ENCODE measurements at places on chromosomes 6 and 20.

DNA sequence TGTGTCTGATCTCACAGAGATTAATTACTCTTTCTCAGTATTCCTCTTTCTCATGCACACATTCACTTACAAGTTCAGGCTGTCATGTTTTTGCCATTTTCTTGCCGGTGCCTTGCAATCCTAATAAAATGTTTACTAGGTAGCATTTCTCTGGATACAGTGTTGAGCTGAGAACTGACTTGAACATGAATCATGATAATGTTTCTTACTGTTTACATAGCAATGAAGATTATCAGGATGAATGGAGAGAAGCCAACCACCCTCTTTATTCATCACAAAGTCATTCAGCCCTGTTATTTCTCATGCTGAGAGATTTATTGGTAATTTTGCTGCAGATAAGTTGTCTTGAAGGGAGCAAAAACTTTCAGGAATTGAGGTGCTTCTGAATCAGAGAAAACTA lies 185.5 kb upstream of the ECI2 start:
- DNase-seq = no peak

DNA sequence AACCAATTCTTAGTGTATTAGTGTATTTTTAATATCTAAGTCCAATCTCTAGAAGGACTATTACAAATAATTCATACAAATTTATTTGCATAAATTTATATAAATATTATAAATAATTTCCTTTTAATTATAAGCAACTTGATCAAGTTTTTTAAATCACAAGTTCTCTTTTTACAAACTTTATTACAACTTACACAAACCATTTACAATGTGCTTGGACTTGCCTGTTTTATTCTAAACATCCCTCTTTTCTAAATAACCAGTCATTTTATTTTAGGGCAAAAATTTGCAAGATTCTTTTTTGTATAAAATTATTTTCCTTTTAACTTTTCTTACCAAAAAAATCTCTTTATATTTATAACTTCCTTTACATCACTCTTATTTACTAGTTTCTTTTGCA lies 83.5 kb upstream of the SYNCRIP start:
- no peak for DNase-seq

- no peak for DNase-seq
Measured at GRCh38 chr6:168186438-168186837, 107.4 kb upstream of the FRMD1 start.

DNA sequence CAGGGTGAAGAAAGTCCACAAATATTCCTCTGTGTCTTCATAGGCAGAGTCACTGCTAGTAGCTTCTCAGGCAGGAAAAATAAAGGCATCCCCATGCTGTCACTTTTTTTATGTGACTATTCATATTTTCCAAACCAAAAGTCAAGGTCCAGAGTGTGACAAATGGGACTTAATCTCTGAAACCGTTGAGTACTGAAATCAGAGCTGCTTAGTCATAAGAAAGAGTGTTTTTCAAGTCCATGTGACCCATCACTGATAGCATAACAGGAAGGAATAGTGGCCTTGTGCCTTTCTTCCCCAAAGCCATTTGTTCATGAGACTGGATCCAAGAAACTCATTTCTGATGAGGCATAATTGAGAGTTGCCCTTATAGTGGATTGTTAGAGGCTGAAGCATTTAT lies 210.3 kb upstream of the TSHZ2 start:
- DNase-seq = no peak

GRCh38 chr20:56957737-56958553 lies 308.5 kb downstream of the BMP7 start:
- DNase-seq = no peak

- no peak for DNase-seq
Measured at GRCh38 chr6:47000842-47001241, 41.3 kb downstream of the ADGRF1 start.

DNA sequence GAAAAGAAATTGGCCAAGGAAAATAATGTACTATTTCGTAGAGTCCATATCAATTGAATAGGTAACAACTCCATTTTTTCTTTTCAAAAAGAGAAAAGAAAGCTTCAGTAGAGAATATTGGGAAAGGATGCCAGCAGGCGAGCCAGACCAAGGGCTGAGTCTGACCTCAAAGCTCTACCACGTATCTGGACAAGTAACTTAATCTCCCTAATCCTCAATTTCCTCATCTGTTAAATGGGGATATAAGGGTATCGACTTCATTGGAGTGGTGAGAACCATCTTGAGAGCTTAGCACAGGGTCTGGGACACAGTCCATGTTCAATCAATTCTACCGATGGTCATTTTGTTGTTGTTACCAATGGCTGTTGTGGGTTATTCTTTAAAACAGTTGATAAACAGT lies 63.2 kb upstream of the TBC1D7 start:
- no peak for DNase-seq

GRCh38 chr6:6314596-6314995 lies 5.9 kb downstream of the F13A1 start:
- DNase-seq = no peak

DNA sequence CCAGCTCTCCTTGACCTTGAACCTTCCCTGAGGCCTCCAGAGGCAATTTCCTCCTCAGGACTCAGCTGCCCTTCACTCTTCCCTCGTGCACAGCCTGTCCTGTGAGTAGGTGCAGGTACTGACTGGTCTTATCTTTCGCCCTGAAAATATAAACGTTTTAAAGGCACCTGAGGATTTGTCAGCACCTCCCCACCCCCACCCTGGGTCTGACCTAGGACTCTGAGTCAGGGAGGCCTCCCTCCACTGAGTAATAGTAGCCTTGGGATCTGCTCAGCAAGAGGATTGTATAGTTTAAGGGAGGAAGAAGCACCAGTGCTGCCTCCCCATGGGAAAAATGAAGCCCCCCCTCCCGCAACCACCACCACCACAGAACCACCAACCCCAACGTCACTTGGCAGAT lies 54.6 kb downstream of the PPARD start:
- DNase-seq = no peak

DNA sequence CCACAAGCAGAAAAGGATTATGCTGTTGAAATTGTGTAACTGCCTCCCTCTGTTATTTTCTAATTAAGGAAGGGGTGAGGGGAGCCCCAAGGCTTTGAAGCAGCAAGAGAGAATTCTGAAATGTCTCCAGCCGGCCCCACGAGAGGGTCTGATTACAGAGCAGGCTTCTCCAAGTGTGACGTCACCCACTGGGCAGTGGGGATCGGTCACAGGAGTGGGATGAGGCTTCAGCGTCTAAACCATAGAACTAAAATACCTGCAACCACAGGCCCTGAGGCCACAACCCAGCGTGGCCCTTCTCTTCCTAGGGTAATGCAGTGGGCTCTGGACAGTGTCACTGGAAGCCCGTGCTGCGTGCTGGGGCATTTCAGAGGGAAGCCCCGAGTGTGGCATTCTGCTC lies 38.6 kb upstream of the APCDD1L start:
- no peak for DNase-seq

DNA sequence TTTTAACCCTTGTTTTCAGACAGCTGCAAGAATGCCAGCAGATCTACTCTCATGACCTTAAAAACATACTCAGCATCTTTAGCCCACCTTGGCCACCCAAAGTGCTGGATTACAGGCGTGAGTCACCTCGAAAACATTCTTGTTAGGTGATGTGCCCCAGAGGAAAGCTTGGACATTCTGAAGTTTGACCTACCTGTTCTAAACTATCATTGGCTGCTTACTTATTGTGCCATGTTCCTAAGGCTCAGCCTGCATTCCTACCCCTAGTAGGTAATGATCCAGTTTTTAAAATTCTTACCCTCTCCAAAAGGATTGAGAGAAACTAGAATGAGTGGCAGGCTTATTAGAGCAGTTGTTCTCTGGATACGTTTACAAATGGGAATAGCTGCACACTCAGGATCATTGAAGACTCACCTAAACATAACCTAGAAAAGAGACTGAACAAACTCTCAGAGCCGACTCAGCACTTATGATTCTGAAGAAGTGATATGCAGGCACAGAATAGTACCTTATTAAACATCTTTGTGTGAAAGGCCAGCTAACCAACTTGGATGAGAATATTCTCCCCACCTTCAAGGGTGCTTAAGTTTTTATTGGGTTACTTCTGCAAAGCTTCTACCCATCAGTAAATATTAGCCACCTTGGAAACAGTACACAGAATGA lies 362.1 kb downstream of the NRN1 start:
- DNase-seq = no peak

DNA sequence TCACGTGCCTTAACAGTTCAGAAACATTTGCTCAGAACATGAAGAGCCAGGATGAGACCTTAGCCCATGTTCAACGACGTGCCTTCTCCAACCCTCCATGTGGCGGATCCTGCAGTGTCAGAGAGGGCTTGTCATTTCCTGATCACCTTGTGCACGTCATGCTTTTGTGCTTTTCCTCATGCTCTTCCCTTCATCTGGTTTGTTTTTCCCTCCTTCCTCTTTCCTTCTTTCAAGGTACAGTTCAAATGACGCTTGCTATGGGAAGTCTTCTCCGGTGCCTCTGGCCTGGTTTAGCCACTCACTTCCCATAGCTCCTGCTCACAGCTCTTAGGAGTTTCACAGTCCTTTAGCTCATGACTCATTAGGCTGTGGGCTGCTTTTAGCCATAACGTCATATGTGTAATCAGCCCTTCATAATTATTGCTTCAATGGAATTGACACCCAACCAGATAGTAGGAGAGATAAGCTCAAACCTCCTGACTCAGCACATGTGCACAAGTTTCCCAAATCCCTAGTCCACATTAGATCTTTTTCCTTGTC lies 102.7 kb upstream of the CNKSR3 start:
- DNase-seq = no peak

GRCh38 chr6:93792746-93793145 lies 373.4 kb upstream of the EPHA7 start:
- no peak for DNase-seq

- no peak for DNase-seq
Measured at GRCh38 chr20:50142812-50143211, 10.7 kb downstream of the PEDS1 start.

DNA sequence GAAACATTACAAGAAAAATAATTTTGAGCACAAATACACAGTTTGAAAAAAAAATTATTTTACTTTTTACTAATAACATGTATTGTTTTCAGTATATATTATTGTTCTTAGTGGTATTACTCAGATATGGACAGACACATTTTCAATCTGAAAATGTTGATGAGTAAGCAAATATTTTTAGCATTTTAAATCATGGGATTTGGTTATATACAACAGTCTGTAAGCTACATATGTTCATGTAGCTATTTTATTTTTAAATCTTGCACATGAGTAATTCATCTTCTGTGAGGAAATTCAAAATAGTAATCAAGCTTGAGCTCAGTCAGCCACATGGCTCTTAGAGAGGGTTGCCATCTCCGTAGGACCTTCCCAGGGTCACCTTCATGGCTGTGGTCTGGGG lies 471.9 kb downstream of the QKI start:
- no peak for DNase-seq

DNA sequence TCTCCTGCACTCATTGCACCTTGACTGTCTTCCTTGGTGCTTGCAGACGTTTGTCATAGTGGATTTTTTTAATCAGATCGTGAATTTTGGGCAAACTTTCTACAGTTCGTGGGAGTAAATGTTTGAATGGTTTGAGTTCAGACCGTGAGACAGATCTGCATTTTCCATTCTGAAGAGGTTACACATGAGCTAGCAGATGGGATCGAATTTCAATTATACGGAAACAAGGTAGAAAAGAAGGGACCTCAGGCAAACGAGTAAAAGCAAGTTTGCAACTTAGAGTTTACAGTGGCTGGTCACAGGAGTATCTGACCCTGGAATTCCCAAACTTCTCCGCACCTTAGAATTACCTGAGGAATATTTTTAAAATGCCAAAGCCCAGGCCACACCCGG lies 17.2 kb upstream of the NCR2 start:
- DNase-seq = no peak

GRCh38 chr6:14966096-14966905 lies 279.6 kb upstream of the JARID2 start:
- DNase-seq = no peak

- peak; percentile 10 for DNase-seq
Measured at GRCh38 chr6:159819932-159820640, 20.0 kb downstream of the PNLDC1 start.

DNA sequence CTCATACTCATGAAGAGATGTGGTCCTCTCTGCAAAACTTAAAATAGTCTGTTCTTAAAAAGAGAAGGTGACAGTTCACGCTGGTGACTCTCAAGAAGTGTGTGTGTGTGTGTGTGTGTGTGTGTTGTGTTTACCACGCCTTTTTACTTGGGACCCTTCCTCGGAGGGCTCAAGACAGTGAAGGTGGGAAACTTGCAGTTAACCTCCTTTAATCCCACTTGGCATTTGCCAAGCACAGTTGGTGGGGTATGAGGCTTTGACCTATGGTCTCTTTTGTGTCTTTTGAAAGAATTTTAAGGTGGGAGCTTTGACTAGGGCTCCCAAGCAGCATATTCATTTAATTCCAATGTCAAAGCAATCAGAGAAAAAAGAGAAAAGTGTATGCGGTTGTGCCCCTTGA lies 395.8 kb downstream of the TFAP2B start:
- no peak for DNase-seq

DNA sequence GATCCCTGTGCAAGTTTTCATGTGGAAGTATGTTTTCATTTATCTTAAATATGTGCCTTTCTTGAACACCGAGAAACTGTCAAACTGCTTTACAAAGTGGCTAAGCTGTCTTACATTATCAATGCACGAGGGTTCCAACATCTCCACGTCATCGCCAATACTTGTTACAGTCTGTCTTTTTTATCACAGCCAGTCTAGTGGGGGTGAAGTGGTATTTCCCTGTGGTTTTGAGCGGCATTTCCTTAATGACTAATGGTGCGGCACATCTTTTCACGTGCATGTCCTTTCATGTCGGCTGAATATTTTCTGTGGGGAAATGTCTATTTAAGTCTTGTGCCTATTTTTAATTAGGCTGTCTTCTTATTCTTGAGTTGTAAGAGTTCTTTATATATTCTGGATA lies 280.4 kb downstream of the FOXC1 start:
- no peak for DNase-seq

DNA sequence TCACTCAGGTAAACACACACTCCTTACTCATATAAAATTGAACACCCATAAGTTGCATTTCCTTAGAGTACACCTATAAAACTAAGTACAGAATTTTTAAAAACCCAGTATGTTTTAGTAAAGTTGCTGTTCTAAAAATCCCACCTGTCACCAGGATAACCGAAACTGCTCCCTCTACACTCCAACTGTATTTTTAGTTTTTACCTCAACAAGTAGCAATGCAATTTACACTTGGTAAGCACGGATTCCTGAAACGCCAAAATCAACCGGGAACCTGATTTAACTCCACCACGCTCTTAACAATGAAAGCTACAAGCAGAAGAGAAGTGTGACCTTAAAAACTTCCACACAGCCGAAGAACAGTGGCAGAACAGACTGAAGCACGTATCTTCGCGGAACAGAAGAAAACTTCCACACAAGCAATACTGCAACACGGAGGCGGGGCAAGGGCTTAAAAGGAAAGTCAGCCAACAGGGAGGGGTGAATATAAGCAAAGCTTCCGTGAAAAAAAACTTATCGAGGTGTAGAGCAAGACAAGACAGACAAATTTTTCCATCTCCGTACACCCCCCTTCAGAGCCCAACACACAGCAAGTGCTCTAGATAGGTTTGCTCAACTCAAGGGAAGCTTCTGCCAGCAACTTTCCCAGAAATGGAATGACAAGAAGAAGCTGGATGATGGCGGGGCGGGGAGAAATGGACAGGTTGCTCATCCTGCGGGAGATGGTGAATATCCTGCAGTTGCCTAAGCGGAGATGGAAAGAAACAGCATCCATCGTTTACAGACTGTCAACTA lies 1.4 kb downstream of the STAU1 start:
- peak; percentile 52 for DNase-seq
